ENCODE measurements at places on chromosomes 2 and 18. TPM values are rescaled to one million over a fixed set of nuclear protein-coding genes. Genes with fewer than 3 reads are reported as not detected.

GRCh38 chr18:36692371-36692770 lies 136.4 kb downstream of the TPGS2 start:
- DNase-seq: no peak

GRCh38 chr2:61363580-61363979 lies 107.3 kb downstream of the USP34 start:
- DNase-seq: no peak

The NRBP1 gene
- total RNA-seq: 74.3 TPM

- no peak for DNase-seq
Observed at GRCh38 chr2:133293544-133294353, 274.5 kb downstream of the NCKAP5 start.

The PROKR1 gene
- total RNA-seq: not detected

DNA sequence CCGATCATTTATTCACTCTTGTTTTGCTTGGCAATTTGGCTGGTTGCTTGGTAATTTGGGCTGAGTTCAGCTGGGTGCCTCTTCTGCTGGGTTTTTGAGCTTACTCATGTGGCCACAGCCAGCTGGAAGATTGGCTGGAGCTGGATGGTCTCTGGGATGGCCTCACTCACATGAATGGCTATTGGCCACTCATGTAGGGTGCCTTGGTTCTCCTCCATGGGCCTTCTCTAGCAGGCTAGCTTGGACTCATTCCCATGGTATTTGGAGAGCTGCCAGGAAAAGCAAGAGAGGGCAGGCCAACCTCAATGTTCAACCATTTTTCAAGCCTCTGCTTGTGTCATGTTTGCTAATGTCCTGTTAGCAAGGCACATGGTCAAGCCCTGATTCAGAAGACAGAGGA lies 16.9 kb downstream of the ZAP70 start:
- DNase-seq: no peak

GRCh38 chr2:80461505-80462197 lies 157.1 kb upstream of the LRRTM1 start:
- no peak for DNase-seq

GRCh38 chr18:10401521-10401920 lies 52.9 kb upstream of the APCDD1 start:
- DNase-seq: no peak

- no peak for DNase-seq
Observed at GRCh38 chr2:207126724-207127308, 38.9 kb downstream of the KLF7 start.

- DNase-seq: no peak
Observed at GRCh38 chr2:217983276-217984233, 19.2 kb downstream of the TNS1 start.

The EML6 gene
- 0.16 TPM for total RNA-seq

DNA sequence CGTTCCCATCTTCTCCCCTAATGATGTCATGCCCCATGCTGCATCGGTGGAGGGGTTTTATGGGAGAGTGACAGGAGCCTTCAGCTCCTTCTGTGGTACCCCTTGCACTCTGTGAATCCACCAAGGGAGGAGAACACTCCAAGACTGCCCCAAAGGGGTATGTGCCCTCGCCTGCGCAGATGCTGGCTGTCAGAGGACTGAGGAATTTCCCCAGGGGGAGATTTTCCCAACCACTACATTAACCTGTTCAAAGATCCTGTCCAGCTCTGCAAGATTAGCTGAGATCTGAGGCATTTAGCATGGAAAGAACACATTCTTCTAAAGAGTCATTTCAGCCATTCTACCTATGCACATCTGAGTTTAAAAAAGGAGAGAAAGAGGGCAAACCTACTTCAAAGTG lies 143.2 kb upstream of the ITGA6 start:
- DNase-seq: no peak
